Activated T-cell treated with anti-CD3 and anti-CD28 coated beads for 4 hours (primary cell): ENCODE measurements at places on chromosomes 6 and 20.

GRCh38 chr6:101393251-101393828 lies at the start of gene GRIK2:
TSS of gene GRIK2 (plus strand) at chr6:101393708.
- no peak for DNase-seq

- no peak for DNase-seq
Observed at GRCh38 chr6:44309092-44309491, 4.1 kb downstream of the AARS2 start.

GRCh38 chr20:5863040-5863833 lies 87.1 kb downstream of the TRMT6 start:
- DNase-seq: no peak

GRCh38 chr6:39218868-39219567 lies 10.3 kb downstream of the KCNK5 start:
- DNase-seq: no peak

DNA sequence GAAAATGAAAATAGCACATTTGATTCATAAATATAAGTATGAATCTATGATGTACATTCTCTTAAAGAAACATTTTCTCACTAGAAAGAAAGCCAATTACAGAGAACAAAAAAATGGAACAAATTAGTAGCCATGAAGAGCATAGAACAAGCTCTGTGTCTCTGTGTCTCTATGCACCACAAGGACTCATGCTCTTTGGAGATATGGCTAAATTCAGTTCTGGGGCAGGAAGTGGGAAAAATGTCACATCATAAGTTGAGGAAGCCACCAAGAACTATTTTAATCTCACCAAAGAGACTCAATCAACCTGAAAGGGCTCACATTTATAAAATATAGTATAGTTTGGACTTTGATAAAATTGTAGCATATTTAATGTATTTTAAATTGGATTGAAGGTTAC lies 1259.8 kb upstream of the GJE1 start:
- DNase-seq: no peak

DNA sequence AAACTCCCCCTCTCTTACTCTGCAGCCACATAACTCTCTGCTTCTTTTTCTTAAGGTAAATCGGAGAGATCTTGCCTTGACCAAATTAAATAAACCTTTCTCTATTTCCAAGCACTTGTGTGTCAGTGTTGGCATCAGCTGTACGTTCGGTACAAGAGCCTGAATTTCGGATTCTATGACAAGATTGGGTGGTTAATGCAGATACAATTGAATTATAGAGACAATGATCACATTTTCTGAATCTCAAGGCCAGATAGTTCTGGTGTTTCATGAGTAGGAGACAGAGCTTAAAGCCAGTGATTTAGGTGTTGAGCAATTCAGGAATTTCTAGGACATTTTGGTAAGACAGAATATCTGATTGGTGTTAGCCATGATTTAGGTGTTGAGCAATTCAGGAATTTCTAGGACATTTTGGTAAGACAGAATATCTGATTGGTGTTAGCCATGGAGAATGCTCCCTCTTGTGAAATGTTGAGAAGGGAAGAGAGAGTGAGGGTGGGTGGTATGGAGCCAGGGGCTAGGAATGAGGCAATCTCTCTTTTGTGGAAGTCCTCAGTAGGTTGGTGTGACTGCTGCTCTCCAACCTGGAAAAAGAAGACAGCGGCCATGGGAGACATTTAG lies 5.1 kb downstream of the SPINT3 start:
- DNase-seq: no peak

DNA sequence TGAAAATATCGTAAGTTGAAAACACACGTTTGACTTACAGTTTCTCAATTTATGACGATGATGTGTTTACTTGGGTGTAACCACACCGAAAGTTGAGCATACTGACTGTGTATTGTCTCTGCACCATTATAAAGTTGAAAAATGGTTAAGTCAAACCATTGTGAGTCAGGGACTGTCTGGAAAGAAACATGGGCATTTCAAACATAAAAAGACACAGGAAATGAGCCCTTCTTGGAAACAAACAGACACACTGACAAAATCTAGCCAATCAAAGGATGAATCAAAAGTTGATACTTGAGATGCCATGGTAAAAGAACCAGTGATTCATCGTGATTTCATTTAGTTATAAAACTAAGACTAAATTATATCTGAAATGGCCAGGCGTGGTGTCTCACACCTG lies 5.3 kb downstream of the POPDC3 start:
- DNase-seq: no peak

DNA sequence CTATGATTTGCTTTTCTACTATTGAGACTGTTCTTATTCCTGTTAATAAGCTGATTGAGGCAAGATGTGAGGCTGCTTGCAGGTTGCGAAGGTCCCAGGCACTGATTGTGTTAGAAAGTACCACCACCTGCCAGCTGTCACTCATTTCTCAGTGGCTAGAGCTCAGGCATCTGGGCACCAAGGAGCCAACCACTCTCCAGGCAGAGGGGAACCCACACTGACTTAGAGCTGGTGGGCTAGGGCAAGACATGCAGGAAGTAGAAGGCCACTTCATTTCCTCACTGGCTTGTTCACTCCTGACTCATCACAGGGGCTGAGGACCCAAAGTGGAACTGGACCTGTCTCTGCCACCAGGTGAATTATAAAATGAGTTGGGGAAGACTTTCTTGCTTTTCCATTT lies 7.8 kb upstream of the DLL1 start:
- no peak for DNase-seq

GRCh38 chr6:112021691-112022310 lies 32.1 kb upstream of the CCN6 start:
- no peak for DNase-seq

- no peak for DNase-seq
Observed at GRCh38 chr20:10940941-10941340, 267.1 kb upstream of the JAG1 start.

DNA sequence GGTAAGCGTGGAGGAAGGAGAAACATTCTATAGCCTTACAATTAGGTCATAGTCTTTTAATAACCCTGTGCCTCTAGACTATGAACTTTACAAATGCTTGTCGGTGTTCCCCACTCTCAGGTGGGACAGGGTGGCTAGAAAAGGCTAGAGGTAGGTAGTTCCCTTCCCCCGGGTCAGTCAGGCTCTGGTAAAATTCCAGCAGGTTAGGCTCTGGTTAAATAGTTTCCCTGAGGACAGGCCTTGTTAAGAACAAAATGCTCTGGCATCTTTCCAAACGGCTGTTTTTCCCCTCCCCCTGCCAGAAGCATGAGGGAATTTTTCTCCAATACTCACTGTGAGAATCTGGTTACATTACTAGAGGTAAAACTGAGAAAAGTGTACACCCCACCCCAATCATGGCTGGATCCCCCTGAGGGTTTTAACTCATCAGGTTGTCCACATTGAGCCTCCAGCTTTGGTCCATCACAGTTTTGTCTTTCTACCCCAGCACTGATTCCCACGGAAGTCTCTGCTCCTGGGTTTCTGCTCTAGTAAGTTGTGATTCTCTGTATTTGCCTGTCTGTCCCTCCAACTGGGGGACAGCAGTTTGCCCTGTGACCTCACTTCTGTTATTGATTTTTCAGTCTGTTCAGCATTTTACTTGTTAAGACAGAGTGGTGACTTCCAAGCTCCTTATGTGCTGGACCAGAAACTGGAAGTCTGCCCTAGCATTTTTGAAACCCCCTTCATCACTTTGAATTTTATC lies 84.7 kb upstream of the ADGRF1 start:
- DNase-seq: no peak

- no peak for DNase-seq
Observed at GRCh38 chr20:31573555-31574321, 31.4 kb upstream of the ID1 start.

GRCh38 chr20:25065072-25065624 lies 7.2 kb upstream of the ACSS1 start:
- DNase-seq: no peak

DNA sequence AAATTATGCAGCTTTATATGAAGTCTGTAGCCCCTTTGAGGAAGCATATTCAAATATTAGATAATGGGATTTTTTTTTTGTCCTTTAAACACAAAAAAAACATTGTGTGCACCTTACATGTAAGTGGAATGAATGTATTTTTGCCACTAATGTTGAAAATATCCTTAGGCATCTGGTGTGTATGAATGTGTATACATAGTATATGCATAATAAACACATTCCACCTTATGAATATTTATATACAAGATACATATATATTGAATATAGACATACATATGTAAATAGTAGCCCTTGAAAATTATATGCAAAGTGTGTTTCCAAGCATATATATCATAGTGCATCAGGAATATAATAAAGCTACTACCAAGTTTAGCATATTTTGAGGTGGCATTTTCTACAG lies 94.8 kb downstream of the SOBP start:
- DNase-seq: no peak

DNA sequence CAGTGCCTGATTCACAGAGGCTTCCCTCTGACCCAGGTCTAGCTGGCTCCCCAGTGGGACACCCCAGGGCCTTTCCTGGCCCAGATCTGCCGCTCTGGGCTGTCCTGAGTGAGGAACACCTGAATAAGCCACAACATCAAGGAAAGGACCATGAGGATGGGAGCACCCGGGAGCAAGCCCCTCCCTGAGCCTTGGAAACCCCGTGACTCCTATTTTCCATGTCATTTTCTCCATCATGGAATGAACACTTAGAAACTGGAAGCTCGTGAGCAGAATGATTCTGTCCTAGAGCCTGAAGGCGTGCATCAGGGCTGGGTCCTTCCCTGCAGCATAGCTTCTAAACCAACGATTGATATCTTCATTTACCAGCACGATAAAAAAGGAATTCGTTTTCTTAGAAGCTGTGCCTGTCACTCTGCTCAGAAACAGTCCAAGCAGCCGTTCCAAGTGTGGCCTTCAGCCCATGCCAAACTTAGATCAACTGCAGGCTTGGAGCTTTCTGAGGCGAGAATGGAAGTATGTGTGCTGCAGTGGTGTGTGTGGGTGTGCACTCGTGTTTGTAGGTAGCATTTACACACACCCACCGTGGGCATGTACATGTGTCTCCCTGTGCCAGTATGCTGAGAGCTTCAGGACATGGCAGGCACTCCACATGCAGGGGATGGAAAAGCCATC lies 83.2 kb upstream of the FOXC1 start:
- DNase-seq: no peak

DNA sequence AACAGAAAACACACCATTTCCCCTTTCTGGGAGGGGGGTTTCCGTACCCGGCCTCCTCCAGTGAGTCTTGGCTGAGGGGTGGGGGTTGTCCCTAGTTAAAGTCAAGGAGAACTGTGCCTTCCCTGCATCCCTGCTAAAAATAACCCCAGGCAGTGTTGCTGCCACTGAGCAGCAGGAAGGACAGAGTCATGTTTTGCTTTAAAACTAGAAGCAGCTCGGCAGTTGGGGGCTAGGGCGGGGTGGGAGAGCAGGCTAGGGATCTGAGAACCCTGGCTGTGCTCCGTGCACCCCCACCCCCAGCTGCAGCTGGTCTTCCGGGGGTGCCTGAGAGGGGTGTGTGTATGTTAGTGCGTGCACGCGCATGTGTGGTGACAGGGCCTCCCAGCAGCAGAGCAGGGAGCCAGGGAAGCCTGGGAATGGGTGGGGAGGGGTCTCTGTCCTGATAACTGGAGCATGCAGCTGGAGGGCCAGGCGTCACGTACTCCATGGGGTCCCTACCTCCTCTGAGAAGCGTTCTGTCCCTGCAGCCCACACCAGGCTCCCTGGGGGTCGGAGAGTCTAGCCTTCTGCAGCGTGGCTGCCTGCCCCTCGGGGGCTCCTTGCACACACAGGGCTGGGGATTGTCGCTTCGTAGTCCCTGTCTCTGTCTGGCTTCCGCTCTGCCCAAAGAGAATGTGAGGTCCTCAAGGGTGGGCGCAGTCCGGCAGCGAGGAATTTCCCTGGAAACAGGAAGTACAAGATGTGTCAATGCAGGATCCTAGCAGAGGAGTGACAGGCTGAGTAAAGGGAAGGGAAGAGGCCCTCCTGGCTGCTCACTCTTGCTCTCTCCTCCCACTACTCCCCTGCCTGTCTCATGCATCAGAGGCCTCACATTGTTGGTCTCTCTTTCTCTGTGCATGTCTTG lies 16.8 kb upstream of the ARMC12 start:
- no peak for DNase-seq

DNA sequence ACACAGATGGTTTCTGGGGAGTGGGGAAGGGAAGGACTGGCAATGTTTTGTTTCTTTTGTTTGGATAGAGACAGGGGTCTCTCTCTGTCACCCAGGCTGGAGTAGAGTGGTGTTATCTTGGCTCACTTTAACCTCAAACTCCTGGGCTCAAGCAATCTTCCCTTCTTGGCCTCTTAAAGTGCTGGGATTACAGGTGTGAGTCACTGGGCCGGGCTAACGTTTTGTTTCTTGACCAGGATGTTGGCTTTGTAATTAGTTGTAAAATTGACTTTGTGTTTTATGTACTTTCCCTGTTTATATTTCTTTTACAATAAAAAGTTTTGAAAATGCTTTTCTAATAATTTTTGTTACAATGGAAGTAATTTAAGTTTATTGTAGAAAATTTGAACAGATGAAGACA lies 10.9 kb downstream of the SPATS1 start:
- no peak for DNase-seq

DNA sequence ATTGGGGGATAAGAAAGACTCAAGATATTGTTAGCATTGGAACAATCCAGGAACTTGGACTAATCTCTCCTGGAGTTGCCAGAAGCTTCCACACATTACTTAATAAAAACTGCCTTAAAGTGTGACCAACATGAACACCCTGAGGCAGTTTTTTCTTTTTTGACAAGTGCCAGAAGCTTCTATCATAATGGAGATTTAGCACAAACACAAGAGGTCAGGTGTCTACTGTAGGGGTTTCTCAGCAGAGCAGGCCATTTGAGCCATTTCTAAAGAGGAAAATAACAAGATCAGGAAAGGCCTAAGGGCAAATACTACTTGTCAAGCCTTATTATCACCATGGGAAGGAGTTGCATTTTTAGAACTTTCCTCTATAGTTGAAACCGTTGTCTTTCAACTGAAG lies 361.5 kb downstream of the EPM2A start:
- no peak for DNase-seq

DNA sequence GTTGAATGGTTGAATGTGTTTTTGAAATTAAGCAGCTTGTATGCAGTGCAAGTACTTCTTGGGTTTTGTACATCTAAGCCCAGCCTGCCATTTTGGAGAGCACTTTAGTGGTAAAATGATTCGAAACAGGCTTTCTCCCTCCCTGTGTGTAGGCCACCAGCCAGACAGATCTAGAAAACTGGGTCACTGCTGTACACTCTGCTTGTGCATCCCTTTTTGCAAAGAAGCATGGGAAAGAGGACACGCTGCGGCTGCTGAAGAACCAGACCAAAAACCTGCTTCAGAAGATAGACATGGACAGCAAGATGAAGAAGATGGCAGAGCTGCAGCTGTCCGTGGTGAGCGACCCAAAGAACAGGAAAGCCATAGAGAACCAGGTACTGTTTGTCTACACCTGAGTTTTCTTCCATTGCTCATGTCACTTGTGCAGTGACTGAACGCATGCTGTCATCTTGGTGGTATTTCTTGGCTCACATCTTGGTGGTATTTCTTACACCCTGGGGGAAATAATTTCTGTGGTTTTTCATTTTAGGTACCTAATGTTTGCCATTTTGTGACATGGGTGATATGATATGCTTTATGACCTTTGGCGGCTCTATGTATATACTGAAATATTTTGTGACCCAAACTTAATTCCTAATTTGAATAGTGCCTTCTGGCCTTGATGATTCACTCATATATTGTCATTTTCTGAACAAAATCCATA lies 115.7 kb upstream of the CLDN20 start:
- DNase-seq: no peak
